ENCODE measurements at places on chromosomes 1 and 21. TPM values are rescaled to one million over a fixed set of nuclear protein-coding genes. Genes with fewer than 3 reads are reported as not detected.

Gene ARID1A
- total RNA-seq: 39.1 TPM

Gene ST6GALNAC3
- total RNA-seq: 15.2 TPM

Gene TOE1
- total RNA-seq: 8.5 TPM

Gene KCNQ4
- total RNA-seq: 2.0 TPM

Gene S100A2
- total RNA-seq: not detected

Gene CYYR1
- 7.0 TPM for total RNA-seq

Gene USH2A
- 1.9 TPM for total RNA-seq

GRCh38 chr1:26361605-26362122 is 7.7 kb upstream of the CRYBG2 start:
- DNase-seq: no peak

DNA sequence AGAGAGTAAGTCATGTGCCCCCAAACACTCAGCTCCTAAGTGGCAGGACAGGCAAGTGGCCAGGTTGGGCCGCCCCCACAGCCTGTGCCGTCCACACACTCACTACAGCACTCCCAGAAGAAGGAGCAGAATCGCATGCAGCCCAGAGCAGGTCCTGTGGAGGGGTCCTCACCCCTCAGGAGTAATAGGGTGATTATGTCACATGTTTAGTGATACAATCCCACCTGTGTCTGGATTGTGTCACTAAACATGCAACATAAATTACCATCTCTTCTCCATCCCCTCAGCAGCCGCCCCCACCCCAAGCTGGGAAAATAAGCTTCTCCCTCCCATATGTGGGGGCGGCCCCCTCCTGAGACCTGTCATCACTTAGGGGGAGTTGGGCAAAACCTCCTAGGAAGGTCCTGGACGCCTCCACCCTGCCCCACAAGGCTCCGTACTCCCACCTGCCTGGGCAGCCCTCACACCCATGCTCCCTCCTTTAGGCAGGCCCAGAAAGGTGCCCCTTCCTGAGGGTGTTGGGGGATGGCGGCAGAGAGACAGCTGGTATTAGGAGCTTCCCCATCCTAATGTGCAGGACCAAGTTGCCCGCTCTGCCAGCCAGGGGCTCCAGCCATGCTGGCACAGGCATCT is 56.9 kb downstream of the STUM start:
- DNase-seq: no peak

DNA sequence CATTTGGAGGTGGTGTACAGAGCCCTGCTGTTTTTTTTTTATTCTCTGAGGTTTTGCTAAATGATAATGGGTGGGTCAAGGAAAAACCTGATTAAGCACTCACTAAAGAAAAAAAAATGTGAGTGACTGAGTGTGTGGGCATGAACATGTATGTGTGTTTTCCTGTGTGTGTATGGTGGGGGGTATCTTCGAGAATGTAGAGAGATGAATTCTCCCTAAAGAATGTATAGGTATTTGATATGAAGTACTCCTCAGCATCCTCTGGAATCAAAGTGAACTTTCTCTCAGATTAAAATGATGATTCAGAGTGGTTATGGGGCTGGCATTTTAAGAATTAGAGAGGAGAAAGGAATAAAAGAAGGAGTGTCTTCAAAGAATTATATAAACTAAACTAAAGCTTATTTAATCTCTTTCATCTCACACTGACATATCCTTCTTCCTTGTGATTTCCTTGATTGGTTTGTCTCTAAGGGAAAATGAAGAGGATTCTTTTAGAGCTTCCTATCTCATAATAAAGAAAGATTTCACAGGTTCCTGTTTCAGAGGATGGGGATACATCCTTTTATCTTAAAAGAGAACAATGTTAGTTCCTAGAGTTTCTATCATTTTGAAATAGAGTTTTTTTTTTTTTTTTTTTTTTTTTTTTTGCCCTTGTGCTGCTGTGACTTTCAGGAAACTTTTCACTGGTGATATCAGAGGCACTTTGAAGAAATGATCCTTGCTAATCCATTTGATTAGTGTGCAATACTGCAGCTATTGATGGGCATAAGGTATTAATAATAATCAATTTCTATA is 23.9 kb downstream of the S1PR1 start:
- no peak for DNase-seq

GRCh38 chr1:114328361-114328904 is 174.8 kb upstream of the SYT6 start:
- DNase-seq: no peak

DNA sequence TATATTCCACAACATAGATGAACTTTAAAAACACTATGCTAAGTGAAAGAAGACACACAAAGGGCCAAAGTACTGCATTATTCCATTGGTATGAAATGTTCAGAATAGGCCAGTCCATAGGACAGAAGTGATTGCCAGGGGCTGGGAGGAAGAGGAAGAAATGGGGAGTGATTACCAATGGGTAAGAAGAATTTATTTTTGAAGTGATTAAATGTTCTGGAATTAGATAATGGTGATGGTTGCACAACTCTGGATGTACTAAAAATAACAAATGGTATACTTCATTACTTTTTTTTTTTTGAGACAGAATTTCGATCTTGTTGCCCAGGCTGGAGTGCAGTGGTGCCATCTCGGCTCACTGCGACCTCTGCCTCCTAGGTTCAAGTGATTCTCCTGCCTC is 61.7 kb downstream of the CHD5 start:
- DNase-seq: no peak

DNA sequence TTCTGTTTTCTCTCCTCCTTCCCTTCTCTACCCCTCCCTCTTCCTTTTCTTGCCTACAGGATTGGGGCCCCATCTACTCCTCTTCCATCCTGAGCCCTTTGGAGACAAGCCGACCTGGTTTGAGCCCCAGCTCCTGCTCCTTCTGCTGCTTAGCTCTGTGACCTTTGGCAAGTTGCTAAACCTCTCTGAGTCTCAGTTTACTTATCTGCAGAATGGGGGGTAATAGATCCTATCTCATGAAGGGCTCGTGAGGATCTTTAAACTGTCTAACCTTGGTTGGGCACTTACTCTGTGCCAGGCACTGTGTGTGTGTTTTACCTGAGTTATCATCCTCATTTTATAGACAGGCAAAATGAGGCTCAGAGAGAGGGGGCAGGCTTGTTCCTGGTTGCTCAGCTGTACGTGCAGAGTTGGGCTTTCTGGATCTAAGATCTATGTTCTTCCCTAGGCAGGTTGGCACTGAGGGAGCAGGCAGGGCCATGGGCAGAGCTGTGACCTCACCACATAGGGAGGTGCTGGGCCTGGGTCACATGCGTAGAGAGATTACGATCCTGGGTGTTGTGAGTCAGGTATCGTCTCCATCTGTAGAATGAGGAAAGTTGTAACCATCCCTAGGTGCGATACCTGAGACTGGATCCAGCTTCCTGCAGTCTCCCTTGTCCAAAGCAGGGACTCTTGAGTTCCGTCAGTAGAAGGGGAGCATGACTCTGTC is 58.5 kb downstream of the FOXO6 start:
- no peak for DNase-seq

DNA sequence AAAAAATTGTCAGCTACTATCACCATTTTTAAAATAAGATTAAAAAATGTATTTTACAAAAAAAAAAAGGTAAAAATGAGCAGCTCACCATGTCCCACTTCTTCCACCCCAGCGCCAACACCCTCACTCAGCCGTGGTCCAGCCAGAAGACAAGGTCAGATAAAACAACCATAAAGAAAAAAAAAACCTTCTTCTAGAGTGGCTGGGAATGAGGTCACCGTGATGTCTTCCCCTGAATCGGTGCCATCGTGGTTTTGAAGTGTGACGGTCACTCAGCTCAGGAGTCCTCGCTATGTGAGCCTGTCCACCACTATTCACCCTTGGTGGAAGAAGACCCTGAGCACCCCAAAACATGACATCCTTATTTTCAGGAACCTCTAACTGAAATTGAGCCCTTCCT is 38.1 kb downstream of the B3GALT5 start:
- DNase-seq: no peak

- no peak for DNase-seq
Measured at GRCh38 chr1:86515597-86515996, 31.3 kb upstream of the CLCA4 start.

DNA sequence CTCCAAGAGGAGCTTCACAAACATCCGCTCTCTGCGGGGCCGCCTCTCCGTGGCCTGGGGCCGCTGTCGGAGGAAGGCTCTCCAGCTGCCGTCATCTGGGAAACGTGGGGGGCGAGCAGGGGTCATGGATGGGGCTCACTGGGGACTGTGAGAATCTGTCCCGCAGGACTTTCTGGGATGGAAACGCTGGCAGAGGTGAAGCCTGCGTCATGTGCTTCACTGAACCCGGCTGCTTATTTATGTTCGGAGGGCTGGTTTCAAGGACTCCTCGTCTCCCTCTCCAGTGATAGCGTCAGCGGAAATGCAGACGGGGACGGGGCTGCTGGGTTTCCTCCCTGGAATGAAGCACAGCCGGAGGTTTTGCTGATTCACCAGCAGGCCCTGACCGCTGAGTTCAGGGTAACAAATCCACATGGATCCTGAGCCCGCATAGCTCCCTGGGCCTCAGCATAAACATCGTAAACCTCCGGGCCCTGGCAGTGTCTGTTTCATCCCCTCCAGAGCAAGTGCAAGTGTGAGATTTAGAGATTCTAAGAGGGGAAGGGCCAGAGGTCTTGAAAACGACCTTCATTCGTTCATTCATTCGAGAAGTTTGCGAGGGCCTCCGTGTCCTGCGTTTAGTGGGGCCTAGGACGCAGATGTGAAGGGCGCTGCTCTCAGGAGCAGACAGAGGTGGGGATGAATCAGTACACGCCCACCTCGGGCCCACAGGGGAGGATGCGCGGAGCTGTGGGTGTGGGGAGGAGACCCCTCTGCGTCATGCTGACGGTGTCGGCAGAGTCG is 7.0 kb upstream of the POFUT2 start:
- DNase-seq: no peak

GRCh38 chr1:162145966-162146696 is 76.6 kb downstream of the NOS1AP start:
- DNase-seq: no peak

GRCh38 chr1:115924770-115925169 is 51.5 kb upstream of the SLC22A15 start:
- no peak for DNase-seq

- DNase-seq: no peak
Measured at GRCh38 chr1:206709322-206709721, 24.6 kb downstream of the MAPKAPK2 start.

Data from cerebellum (tissue), 4 donors.